Parietal lobe (tissue), 2 donors: ENCODE measurements at places on chromosomes 6 and 20. TPM values are rescaled to one million over a fixed set of nuclear protein-coding genes. Genes with fewer than 3 reads are reported as not detected.

The CTCFL gene
- not detected for total RNA-seq

The KIF25 gene
- not detected for total RNA-seq

The CLPSL1 gene
- total RNA-seq, result not detected

The MDFI gene
- total RNA-seq, result 12.5 TPM

The SLC52A3 gene
- not detected for total RNA-seq

The MTFR2 gene
- 0.94 TPM for total RNA-seq

The NRSN1 gene
- 31.6 TPM for total RNA-seq

The SNPH gene
- total RNA-seq, result 22.2 TPM

The VSX1 gene
- total RNA-seq, result not detected

The FBXO9 gene
- total RNA-seq, result 51.0 TPM

The CCN2 gene
- total RNA-seq, result 5.6 TPM

The MYMX gene
- not detected for total RNA-seq

The IMPG1 gene
- total RNA-seq, result not detected

The MYH7B gene
- 0.31 TPM for total RNA-seq

The GGTLC1 gene
- not detected for total RNA-seq

The NKAPL gene
- 5.0 TPM for total RNA-seq

The OR2J3 gene
- total RNA-seq, result not detected

The GDAP1L1 gene
- 121 TPM for total RNA-seq

The SRMS gene
- total RNA-seq, result not detected

The WFDC12 gene
- total RNA-seq, result not detected

The PI3 gene
- total RNA-seq, result not detected

The PGC gene
- not detected for total RNA-seq

The PRL gene
- total RNA-seq, result not detected

The PTCRA gene
- not detected for total RNA-seq

The TMEM200A gene
- total RNA-seq, result 25.0 TPM

The PRPF6 gene
- total RNA-seq, result 88.3 TPM

The GSTA4 gene
- 133 TPM for total RNA-seq

The FOXA2 gene
- not detected for total RNA-seq

The CEP57L1 gene
- 88.6 TPM for total RNA-seq

The PNPLA1 gene
- total RNA-seq, result not detected

The HRH3 gene
- total RNA-seq, result 0.31 TPM

The RCAN2 gene
- 7.5 TPM for total RNA-seq

The OPRM1 gene
- total RNA-seq, result 0.94 TPM

The HCK gene
- 2.2 TPM for total RNA-seq

The KCNS1 gene
- 1.6 TPM for total RNA-seq

The CAGE1 gene
- not detected for total RNA-seq
